ENCODE measurements at places on chromosomes 1 and 21.

DNA sequence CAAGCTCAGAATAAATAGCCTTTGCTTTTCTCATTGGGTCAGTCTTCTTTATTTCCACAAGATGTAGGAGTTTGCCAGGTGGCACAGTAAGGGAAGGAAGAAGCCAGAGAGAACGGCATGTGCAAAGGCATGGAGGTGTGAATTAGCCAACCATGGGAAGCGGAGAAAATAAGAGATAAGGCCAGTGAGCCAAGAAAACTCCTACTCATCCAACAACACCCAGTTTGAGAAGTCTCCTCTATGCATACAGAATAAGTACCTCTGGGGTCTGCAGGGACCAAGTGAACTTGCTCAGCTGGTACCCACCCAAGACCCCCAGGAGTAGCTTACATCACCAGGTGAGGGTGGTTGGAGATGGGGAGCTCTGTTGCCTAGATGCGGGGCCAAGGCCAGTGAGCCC, 66.7 kb downstream of the TAS1R2 start:
- no peak for DNase-seq

- DNase-seq = no peak
Observed at GRCh38 chr1:3787349-3787715, 9.0 kb downstream of the LRRC47 start.

- DNase-seq = no peak
Observed at GRCh38 chr1:46812996-46813857, 14.4 kb downstream of the CYP4B1 start.

- no peak for DNase-seq
Observed at GRCh38 chr1:74858136-74858535, 125.2 kb downstream of the TYW3 start.

GRCh38 chr21:27643326-27643725, 676.4 kb upstream of the ADAMTS5 start:
- no peak for DNase-seq

DNA sequence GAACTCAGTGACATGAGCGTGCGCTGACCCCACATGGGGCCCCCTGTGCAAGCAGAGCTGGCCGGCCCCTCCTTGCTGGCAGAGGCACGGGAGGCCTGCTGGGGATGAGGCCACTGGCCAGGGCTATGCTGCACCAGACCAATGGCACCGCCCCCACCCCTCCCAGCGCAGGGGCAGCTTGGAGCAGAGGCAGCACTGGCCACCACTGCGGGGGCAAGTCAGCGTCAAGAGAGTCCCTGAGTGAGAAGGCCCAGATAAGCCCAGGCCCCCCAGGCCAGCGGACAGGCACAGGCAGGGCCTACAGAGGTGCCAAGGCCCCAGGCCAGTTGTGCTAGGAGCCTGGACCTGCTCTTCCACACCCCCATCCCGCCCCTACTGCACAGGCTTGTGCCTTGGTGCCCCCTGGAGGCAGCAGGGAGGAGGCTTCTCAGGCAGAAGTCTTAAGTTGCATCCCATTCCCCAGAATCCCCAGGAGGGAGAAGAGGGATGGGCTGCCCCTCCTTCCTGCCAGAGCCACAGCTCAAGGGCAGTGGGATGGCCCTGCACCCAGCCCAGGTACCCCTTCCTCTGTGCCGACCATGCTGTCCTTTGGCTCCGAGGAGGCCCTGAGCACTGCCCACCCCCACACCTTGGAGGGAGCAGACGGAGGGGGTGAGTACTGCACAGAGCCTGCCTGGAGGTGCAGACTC, 35.8 kb downstream of the EPHX1 start:
- DNase-seq = no peak

DNA sequence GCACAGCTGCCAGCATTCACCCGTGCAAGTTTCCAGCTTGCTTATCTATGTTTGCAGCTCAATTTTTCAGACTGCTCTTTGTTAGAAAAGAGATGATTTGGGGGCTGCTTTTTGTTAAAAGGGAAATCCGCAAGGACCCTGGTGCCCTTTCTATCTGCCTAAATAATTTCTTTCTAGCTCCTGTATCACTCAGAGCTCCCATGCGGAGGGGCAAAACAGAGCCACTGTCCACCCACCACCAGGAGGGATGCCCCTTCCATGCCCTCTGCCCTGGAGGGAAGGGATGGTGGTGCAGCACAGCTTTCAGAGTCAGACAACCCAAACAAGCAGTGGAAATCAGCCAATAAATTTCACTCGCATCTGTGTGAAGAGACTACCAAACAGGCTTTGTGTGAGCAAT, 13.9 kb upstream of the SLC5A9 start:
- DNase-seq = no peak

GRCh38 chr1:148309940-148310500, 157.9 kb upstream of the NBPF11 start:
- no peak for DNase-seq

DNA sequence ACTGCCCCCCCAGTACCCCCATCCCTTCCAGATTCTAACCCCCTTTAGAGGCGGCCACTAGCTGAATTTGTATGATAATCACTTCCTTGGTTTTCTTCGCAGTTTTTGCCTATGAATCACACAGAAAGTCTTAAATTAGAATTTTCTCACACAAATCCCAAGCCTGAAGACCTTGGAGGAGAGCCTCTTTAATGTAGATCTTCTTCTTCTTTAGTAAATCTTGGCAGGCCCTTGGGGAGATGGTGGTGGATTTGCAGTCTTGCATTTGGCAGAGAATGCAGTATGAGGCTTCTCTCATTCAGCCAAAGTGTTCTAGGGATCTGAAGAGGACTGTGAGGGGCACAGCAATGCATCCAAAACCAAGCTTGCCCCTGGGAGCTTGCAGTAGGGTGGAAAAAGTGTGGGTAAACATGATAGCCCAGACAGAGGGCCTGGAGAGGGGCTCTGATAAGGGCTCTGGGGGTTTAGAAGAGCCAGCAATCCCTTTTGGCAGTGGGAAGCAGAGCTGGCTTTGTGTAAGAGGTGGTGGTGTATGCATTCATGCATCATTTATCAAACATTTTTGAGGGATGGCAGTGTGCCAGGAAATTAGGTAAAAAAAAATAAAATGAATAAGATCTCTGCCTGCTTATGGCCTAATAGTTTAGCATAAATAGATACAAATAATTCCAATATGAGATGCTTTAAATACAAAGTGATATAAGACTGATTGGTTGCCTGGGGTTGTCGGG, 7.7 kb upstream of the CDC42 start:
- DNase-seq = no peak

DNA sequence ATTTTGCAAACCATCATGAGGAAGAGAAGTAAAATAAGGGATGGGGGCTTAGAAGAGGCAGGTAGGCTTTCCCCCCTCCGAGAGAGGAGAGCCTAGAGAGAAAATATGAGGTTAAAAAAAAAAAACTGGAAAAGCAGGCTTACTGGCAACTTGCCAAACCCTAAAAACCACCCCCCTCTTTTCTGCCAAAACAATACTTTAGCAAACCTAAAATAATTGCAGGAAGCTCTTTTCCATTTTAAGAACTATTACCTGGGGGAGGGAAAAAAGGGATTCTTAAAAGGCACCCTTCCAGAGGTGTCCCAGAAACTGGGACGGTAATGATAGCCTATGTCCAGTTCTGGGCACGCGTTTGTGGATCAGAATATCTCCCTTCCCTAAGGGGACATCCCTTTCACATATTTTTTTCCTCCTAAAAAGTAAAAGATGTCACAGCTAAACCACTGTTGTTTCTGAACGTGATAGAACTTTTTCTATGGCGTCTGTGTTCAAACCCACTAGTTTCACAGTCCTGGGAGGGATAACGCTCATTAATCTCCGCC, 1.1 kb upstream of the NFIA start:
- DNase-seq = no peak

DNA sequence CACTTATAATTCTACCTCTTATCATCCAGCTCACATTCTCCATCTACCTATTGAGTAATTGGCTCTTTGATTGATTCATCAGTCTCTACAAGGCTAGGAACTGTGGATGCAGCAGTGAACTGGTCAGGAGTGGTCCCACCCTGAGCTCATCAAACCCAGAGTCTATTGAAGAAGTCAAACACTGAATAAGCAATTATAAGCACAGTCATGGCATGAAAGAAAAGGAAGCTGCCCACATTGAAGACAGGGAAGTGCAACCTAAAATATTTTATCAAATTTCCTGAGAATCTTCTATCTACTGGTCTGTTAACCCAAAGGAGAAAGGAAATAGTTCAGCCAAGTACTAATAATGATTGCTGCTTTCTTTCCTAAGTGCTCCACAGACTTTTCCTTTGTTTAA, 35.7 kb downstream of the ACP6 start:
- DNase-seq = no peak

GRCh38 chr1:158969166-158969565, 37.8 kb downstream of the PYHIN1 start:
- DNase-seq = no peak

DNA sequence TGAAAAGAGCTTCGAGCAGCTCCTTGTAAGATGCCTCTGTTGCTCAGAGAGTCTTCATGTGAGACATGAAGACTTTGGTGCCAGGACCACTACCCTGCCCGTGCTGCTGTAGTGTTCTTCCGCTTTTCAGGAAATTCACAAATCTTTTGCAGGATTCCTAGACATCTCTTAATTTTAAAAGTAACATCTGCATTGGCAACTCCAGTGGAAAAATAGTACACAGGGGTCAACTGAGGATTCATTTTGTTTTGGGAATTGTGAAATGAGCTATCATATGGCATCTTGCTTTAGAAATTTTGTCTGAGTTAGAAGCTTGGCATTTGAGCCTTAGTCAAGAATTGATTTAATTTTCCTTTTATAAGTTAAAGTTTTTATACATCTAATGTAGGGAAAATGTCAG, 7.2 kb downstream of the PRDM2 start:
- DNase-seq = no peak

DNA sequence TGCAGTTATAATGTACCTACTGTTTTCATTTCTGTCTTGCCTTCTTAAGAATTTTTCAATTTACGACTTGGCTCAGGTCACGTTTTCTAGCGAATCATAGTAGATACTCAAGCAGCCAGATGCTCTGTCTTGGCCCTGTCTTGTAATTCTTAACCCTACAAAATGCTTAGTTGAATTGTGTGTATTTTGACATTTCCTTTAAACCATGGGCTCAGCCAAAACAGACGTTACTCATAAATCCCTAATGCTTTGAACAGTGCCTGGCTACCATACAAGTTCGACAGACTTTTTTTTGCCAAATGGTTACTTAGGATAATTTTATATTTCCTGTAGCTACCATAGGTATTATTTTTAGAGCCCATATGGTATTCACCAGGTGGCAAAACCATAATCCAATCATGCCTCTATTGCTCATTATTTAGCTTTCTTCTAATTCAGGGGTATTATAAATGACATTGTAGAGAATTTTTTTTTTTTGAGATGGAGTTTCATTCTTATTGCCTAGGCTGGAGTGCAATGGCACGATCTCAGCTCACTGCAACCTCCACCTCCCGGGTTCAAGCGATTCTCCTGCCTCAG, 54.3 kb downstream of the KCNK1 start:
- DNase-seq = no peak

DNA sequence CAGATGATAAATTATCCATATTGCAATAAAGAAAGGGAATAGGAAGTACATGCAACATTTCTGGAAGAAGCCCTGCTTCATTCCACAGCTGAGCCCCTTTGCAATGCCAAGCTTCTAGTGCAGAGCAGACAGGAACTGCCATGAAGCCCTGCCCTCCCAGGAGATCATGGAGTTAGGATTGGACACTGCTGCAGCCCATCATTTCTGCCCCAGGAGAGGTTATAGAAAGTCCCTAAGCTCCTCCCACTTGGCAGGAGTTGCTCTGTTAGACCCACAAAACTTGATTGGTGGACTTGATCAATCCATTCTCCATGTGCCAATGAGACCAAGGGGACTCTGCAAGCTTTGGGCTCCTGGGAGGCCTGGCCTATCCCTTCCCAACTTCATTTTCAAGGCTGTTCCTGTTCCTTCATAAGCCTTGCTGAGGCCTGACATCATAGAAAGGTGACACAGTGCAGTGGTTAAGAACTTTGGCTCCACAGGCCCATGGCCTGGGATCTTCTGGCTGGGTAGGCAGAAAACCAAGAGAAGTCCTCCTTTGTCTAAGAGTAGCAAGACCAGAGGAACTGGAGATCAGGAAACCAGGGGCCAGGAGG, 1.3 kb upstream of the LAPTM5 start:
- no peak for DNase-seq

- DNase-seq = no peak
Observed at GRCh38 chr1:244344001-244344400, 107.7 kb downstream of the ADSS2 start.

DNA sequence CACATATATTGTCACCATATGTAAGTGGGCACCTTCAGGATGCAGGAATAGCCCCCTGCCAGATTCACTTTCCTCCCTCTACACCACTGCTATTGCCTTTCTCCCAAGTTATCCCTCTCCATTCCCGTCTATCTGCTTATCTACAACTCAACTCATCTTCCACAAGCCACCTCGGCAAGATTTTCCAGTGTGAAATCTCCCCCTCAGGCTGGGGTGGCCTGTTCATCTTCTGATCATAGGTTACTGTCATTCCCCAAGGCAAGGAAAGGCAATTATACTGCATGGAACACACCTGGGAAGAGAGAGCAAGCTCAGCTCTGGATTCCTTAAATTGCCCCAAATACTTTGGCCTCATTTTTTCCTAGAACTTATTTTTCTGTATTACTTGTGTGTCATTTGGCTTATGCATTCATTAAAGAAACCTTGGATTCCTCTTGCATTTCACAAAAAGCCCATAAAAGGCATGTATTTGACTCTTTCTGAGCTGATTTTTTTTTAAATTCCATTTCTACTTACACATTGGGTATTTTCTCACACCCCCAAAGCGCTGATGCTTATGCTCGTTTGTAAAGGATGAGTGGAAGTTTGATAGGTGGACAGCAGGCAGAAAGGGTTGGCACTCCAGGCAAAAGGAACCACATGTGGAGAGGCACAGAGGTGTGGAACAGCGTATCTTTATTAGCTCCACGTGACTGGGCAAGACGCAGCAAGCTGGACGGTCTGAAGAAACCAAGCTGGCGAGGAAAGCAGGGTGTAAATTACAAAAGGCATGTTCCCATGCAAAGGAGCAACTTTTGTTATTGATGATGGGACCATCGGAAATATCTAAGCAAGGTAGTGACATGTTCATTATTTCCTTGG, 169.7 kb upstream of the RAB4A start:
- no peak for DNase-seq

DNA sequence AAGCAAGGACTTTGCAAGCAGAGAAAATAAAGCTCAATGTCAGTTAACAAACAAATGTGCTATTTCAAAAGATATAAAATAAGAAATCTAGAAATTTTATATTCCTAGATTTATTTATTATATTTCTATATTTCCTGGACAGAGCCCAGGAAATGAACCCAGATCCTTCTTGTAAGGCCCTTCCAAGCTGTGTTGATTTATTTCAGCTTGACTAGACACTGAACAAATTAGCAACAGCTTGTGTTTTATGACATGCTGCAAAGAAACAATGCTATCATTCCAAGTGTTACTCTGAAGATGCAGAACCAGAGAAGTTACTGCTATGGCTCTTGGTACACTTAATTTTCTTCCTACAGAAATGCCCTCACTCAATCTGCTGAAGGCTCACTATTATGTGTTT, 6.2 kb downstream of the TGFBR3 start:
- no peak for DNase-seq

- no peak for DNase-seq
Observed at GRCh38 chr1:52119301-52120079, 22.4 kb upstream of the ZFYVE9 start.

GRCh38 chr1:152933196-152933595, 13.8 kb upstream of the SPRR5 start:
- DNase-seq = no peak
